PC-3 (cell line): ENCODE measurements at places on chromosomes 1 and 21. TPM values are rescaled to one million over a fixed set of nuclear protein-coding genes. Genes with fewer than 3 reads are reported as not detected.
A peak's percentile ranks its signal among the peaks of the same experiment; 100 is the strongest.

GRCh38 chr1:231677442-231677841 lies 50.9 kb downstream of the DISC1 start:
- DNase-seq, result no peak
- H3K4me3 ChIP-seq, result no peak overlapping the region
- H3K36me3 ChIP-seq, result no peaks in the 10 kb centered on the region

- H3K4me3 ChIP-seq, result no peak overlapping the region
- H3K27me3 ChIP-seq, result no peaks in the 10 kb centered on the region
- H3K4me1 ChIP-seq, result peaks cover 43% of the 10 kb centered on the region
Observed at GRCh38 chr1:204448991-204449677, 37.5 kb upstream of the PPP1R15B start.

GRCh38 chr1:235270625-235271024 lies 57.4 kb downstream of the ARID4B start:
- H3K27me3 ChIP-seq, result no peaks in the 10 kb centered on the region
- H3K4me1 ChIP-seq, result no peaks in the 10 kb centered on the region
- no peaks in the 10 kb centered on the region for H3K36me3 ChIP-seq
- no peak overlapping the region for H3K27ac ChIP-seq
- H3K4me3 ChIP-seq, result no peak overlapping the region

DNA sequence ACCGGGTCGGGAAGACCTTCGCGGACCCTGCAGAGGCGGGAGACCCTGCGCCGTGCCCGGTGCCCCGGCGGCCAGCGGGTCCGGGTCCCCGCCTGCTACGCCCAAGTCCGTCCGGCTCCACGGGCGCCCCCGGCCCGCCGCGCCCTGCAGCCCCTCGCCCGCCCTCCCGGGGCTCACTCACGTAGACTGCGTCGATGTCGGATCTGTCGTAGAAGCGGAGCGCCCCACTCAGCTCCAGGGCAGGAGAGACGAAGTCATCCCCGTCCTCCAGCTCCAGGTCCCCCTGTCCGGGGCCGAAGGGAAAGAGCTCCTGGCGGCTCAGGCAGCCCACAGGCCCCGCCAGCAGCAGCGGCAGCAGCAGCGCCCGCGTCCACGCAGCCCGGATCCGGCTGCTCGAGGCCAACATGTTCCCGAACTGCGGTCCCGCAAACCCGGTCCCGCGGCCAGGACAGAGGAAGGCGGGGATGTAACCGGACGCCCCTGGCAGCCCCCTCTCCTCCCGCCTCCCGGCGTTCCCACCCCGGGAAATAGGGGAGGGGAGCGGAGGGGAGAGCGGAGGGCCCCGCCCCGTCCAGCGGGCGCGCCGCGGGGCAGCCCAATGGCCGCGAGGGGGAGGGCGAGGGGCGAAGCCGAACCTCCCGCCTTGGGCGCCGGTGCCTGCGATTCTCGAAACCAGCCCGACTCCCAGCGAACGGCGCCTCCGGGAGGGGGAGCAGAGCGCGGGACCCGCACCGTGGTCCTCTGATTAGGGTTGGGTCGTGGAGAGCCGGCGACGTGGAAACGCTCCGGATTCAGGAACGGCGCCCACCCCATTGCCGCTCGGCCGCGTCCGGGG lies at the start of gene NID1:
Gene NID1 (minus strand): TSS at position 417 of the 835 bp plus-strand sequence. CDS start 11 bp downstream, at position 406.
- DNase-seq, result peak; percentile 71
- H3K4me3 ChIP-seq, result peak within 1 kb of the TSS; percentile 81
- H3K4me1 ChIP-seq, result peaks cover 6% of the 10 kb centered on the region; the same call in 1 of the 2 replicates
- no peaks in the 10 kb centered on the region for H3K27me3 ChIP-seq
- H3K27ac ChIP-seq, result no peak within 1 kb of the TSS

- H3K27me3 ChIP-seq, result 0 out of 2 replicates have a peak, but pooled peaks cover 4% of the 10 kb centered on the region
- no peak overlapping the region for H3K27ac ChIP-seq
- H3K36me3 ChIP-seq, result no peaks in the 10 kb centered on the region
- no peak for DNase-seq
Observed at GRCh38 chr1:248704606-248705005, 2.0 kb upstream of the OR14I1 start.

GRCh38 chr1:91611483-91611917 lies 110.8 kb downstream of the CDC7 start:
- peaks cover 55% of the 10 kb centered on the region for H3K4me1 ChIP-seq
- no peaks in the 10 kb centered on the region for H3K36me3 ChIP-seq

KRTAP25-1 gene
- not detected in 2 replicates for total RNA-seq

DNA sequence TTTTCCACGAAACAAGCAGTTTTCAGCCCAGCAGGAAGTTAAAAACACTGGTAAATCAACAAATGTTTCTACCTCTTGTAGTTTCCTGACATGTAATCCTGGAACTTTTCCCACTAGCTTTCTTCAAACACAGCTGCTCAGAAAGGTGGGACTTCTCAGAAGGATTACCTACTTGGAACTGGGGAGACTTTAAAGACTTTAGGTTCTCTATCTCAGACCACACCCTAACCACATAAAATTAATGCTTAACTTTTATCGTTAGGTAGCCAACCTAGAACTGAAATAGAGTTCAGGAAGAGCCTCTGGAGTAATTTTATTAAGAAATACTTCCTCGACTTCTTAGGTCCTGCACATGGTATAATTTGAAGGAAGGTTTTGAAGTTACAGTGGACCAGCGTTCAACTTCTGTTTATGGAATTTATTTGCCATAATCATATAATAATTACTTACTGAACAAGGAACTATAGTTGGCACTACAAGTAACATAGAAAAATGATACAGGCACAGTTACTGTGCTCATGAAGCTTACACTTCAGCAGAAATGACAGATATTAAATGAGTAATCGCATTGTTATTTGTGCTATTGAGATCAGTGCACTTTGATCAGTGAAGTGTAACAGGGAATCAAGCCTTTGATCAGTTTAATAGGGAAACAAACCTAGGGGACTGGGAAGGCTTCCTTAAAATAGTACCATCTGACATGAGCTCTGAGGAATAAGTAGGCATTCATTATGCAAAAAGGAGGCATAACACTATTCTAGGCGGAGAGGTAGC lies at the start of gene BCL2L15:
Gene BCL2L15 (minus strand): TSS at position 180 of the 774 bp plus-strand sequence. CDS start 206 bp downstream, outside the sequence.
- H3K4me3 ChIP-seq, result no peak within 1 kb of the TSS
- no peaks in the 10 kb centered on the region for H3K36me3 ChIP-seq
- DNase-seq, result peak; percentile 10
- H3K27me3 ChIP-seq, result no peaks in the 10 kb centered on the region
- no peak within 1 kb of the TSS for H3K27ac ChIP-seq
- H3K4me1 ChIP-seq, result no peaks in the 10 kb centered on the region

GRCh38 chr1:173433751-173434326 lies 43.3 kb upstream of the PRDX6 start:
- no peaks in the 10 kb centered on the region for H3K27me3 ChIP-seq
- H3K27ac ChIP-seq, result no peak overlapping the region
- H3K4me3 ChIP-seq, result no peak overlapping the region
- DNase-seq, result no peak
- peaks cover 32% of the 10 kb centered on the region for H3K4me1 ChIP-seq

DNA sequence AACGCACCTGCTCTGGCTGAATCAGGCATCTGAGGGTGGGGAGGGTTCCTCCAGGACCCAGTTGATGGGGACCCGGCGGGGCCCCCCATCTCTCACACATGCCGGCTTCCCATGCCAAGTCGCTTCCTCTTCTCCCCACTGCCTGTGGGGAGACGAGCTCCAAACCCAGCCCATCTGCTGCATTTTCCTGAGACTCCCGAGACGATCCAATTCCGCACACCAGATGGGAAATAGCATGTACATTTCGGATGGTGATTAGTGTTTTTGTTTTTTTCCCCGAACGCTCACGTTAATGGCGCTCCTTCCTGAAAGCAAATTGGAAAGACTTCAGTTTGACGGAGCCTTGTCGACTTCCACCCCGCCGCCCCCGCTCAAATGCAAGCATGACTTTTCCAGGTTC lies 13.2 kb upstream of the GRIK3 start:
- H3K27ac ChIP-seq, result no peak overlapping the region
- H3K36me3 ChIP-seq, result no peaks in the 10 kb centered on the region
- no peak overlapping the region for H3K4me3 ChIP-seq
- no peaks in the 10 kb centered on the region for H3K4me1 ChIP-seq
- no peak for DNase-seq
- peaks cover 33% of the 10 kb centered on the region for H3K27me3 ChIP-seq

KCNC4 gene
- 1.6 and 3.6 TPM in 2 replicates for total RNA-seq

DNA sequence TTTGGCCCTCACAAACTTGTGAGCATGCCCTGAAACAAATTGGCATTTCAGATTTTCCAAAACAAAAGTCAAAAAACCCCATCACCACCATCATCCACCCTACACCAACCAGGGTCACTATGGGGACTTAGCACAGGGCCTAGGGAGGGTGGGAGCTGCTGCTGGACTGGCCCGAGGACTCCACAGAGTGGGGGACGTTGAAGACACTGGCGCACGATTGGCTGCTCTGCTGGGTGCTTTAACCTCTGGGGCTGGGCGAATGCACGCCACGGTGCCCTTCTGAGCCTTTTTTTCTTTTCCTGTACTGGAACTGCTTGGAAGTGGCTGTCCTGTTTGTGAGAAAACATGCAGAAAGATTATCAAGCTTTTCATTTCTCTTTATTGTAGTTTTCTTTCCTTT lies 92.8 kb downstream of the CD247 start:
- no peaks in the 10 kb centered on the region for H3K36me3 ChIP-seq
- H3K4me1 ChIP-seq, result peaks cover 4% of the 10 kb centered on the region; the same call in 1 of the 2 replicates
- H3K27ac ChIP-seq, result no peak overlapping the region

CRB1 gene
- 0.07 TPM in 1 of 2 replicates, not detected in the other for total RNA-seq

DNA sequence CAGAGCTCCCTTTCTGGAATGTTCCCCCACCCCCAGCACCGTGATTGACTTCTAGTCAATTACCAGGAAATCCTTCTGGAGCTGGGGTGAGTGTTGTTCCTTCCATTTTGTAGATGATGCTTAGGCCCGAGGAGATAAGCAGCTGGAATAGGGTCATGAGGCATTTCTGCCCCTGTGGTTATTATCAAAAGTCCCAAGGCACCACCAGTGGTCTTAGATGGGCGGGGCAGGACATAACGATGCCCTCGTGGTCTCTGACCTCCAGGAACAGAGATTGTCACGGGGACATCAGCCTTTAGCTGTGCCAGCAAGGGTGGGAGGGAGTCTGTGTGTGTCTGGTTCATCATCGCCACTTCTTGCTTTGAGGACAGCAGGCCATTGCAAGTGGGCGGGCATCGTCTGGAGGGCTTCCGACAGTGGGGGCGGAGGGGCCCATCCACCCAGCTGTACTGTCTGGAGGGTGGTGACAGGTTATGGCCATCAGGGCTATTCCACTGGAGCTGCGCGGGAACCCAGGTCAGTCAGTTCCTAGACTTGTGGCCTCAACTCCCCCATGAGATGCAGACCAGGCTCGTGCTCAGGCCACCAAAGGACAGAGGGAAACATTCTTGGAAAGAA lies 22.6 kb downstream of the TNFRSF8 start:
- no peak for DNase-seq
- H3K4me1 ChIP-seq, result 0 out of 2 replicates have a peak, but pooled peaks cover 4% of the 10 kb centered on the region
- no peaks in the 10 kb centered on the region for H3K36me3 ChIP-seq
- no peaks in the 10 kb centered on the region for H3K27me3 ChIP-seq
- no peak overlapping the region for H3K27ac ChIP-seq
- no peak overlapping the region for H3K4me3 ChIP-seq

GRCh38 chr1:111204201-111204982 lies 3.9 kb upstream of the DENND2D start:
- peaks cover 32% of the 10 kb centered on the region for H3K4me1 ChIP-seq
- H3K27me3 ChIP-seq, result no peaks in the 10 kb centered on the region
- no peaks in the 10 kb centered on the region for H3K36me3 ChIP-seq
- no peak for DNase-seq
- peak overlapping the region; percentile 64 for H3K4me3 ChIP-seq
- no peak overlapping the region for H3K27ac ChIP-seq

SELE gene
- 0.17 TPM in 1 of 2 replicates, not detected in the other for total RNA-seq

TTC22 gene
- 21.8 and 31.3 TPM in 2 replicates for total RNA-seq

- H3K27me3 ChIP-seq, result no peaks in the 10 kb centered on the region
- H3K4me1 ChIP-seq, result peaks cover 22% of the 10 kb centered on the region
- DNase-seq, result peak; percentile 84
- H3K36me3 ChIP-seq, result no peaks in the 10 kb centered on the region
Observed at GRCh38 chr1:39892601-39893595, 8.8 kb downstream of the MYCL start.

DNA sequence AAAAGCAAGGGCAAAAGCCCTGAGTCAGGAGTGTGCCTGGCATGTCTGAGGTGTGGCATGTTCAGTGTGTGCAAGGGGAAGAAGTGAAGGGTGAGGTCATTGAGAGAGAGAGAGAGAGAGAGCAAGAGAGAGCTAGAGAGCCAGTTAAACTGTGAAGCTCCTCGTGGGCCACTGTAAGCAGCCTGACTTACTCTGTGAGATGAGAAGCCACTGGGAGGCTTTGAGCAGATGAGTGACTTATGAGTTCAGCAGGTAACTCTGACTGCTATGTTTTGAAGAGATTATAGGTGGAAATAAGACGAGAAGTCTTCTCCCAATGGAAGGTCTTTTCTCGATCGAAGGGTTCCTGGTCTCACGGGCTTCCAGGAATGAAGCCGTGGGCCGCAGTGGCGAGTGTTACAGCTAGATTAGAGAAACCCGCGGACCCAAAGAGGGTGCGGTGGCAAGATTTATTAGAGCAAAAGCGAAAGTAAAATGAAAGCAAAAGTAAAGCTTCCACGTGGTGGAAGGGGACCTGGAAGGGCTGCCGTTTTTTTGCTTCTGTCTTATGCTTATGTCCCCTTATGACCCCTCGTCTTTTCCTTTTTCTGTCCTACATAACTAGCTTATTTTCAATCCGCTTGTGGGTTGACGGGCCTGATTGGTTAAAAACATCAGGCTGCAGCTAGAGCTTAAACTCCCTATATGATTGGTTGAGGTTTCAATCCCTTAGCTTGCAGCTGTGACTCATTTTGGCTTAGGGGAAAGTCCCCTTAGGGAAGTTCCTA lies 323.1 kb upstream of the FAM78B start:
- no peaks in the 10 kb centered on the region for H3K36me3 ChIP-seq
- H3K27me3 ChIP-seq, result no peaks in the 10 kb centered on the region
- H3K27ac ChIP-seq, result peak overlapping the region; percentile 68
- peak; percentile 74 for DNase-seq
- peaks cover 38% of the 10 kb centered on the region for H3K4me1 ChIP-seq

- no peak overlapping the region for H3K4me3 ChIP-seq
- H3K27me3 ChIP-seq, result no peaks in the 10 kb centered on the region
- no peak overlapping the region for H3K27ac ChIP-seq
- peaks cover 3% of the 10 kb centered on the region; the same call in 1 of the 2 replicates for H3K4me1 ChIP-seq
- no peaks in the 10 kb centered on the region for H3K36me3 ChIP-seq
- no peak for DNase-seq
Observed at GRCh38 chr1:160005070-160005469, 26.7 kb downstream of the PIGM start.

GRCh38 chr1:231629132-231629531 lies 2.5 kb downstream of the DISC1 start:
- H3K27me3 ChIP-seq, result no peaks in the 10 kb centered on the region
- H3K4me3 ChIP-seq, result no peak overlapping the region
- H3K4me1 ChIP-seq, result peaks cover 30% of the 10 kb centered on the region
- no peaks in the 10 kb centered on the region for H3K36me3 ChIP-seq
